ENCODE measurements at places on chromosomes 7 and 10.

DNA sequence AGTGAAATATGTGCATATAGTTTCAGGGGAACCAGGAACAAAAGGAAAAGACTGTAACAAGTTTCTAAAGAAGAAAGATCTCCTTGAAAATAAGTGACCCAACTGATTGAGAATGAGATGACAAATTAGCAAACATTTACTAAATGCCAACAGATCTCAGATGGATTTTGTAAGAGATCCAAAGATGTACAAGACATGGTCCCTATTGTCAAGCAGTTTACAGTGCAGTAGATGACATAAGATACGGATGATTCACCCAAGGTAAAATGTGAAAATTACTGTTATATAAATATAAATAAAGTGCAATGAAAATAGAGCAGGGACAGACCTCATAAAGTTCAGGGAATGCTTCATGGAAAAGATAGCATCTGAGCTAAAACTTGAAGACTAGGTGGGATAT, 121.5 kb upstream of the FZD1 start:
- DNase-seq: no peak

DNA sequence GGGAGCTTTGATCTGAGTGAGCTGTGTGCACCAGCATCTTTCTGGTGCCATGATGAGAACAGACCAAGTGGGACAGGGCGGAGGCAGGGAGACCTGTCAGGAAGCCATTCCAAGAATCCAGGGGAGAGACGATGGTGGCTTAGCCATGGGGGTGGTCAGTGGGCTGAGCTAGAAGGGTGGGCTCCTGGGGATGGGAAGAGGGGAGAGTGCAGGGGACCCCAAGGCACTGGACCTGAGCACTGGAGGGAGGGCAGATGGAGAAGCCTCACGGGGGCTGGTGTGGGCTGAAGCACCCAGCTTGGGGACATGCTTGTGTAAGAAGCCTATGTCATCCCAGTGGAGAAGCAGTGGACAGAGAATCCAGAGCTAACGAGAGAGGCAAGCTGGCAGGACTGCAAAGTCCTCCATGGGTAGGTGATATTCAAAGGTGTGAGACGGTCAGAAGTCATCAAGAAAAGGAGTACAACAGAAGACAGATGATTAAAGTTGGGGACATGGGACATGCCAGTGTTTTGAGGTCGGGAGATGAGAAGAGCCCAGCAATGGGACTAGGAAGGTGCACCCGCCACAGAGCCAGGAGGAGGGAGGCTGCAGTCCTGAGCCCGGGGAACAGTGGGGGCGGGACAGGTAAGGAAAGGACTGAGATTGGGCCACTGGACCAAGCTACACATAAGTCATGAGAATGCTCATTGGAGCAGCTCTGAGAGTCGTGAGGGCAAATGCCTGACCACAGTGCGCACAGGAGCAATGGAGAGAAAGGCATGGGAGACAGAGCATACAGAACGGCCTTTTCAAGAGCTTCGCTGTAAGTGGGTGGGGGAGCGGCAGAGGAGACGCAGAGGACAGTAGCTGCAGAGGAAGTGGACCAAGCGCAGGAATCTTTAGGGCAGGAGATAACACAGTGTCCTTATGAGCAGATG, 72.0 kb downstream of the GRID1 start:
- DNase-seq: no peak

- DNase-seq: no peak
Observed at GRCh38 chr7:130356876-130357611, 12.4 kb downstream of the CPA5 start.

GRCh38 chr10:14659626-14660196, 115.0 kb downstream of the FAM107B start:
- DNase-seq: peak; percentile 79

GRCh38 chr7:55055479-55055878, 36.7 kb downstream of the EGFR start:
- no peak for DNase-seq

DNA sequence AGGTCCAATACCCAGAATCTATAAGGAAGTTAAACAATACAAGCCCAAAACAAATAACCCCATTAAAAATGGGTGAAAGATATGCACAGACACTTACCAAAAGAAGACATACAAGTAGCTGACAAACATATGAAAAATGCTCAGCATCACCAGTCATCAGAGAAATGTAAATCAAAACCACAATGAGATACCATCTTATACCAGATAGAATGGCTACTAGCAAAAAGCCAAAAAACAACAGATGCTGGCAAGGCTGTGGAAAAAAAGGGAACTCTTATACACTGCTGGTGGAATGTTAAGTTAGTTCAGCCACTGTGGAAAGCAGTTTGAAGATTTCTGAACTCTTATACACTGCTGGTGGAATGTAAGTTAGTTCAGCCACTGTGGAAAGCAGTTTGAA, 331.1 kb downstream of the KIF20B start:
- no peak for DNase-seq

- DNase-seq: no peak
Observed at GRCh38 chr10:34722404-34722803, 92.7 kb downstream of the PARD3 start.

DNA sequence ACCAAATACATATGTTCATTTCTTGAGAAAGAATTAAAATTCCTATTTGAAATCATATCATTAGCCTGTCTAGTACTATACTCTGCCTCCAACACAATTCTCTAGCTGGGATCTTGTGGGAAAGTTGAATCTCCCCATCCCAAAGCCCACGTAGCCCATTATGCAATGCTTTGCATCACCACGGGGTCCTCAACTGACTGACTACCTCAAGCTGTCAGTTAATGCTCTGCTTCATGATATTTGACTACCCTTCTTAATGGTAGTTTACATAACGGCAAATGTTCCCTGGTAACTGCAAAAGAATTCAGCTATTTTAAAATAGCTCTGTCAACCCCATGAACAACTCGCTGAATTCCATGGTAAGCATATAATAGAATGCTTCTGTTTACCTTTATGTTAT, 23.3 kb upstream of the PALS2 start:
- DNase-seq: no peak

DNA sequence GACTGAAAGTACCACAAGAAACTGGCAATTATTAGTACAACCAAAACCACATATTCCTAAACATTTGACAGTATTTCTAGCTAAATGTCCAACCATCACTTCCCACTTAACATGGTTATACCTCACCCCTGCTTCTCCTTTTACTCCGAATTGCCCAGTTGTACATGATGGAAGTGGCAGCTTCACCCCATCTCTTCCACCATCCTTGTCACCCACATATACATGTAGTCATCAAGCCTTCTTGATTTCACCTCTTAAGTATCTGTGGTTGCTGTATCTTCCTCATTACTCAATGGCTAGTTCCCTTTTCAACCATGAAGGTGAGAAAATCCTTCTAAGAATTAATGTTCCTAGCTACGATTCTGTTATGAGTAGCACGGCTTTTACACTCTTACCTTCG, 388.2 kb downstream of the CALN1 start:
- no peak for DNase-seq

DNA sequence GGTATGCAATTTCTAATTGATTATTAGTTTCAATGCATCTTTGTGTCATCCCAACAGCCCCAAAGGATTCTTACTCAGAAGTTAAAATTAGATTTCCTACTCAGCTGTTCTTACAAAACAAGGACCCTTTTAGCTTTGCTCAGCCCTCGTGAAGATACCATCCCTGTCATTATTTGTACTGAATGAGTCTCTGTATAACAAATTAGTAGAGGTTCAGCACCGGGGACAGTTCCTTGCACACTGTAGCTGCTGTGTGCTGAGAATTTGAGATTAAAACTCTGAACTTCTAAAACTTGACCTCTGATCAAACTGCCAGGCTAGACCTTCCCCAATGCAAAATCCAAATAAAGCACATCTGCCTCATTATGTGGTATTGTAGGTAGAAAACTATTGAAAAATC, 299.1 kb downstream of the LHFPL3 start:
- DNase-seq: no peak

GRCh38 chr7:65247491-65247890, 126.2 kb upstream of the ZNF92 start:
- no peak for DNase-seq

DNA sequence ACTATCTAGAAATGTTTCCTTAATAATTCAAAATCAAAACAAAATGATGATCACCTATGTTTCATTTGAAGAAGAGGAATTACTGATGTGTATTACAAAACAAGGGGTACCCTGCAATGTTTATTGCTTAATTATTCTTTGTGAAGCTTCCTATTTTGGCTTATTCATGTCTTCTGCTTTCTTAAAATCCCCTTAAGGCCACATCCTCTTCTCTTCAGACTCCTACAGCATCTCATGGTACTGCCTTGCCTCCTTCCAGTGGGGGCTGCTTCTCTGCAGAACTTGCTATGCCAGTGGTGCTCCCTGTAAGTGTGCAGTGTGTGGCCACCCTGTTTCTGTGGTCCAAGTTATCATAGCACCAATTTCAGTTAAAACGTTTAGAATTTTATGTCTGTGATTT, 35.0 kb downstream of the CCDC146 start:
- peak; percentile 7 for DNase-seq

DNA sequence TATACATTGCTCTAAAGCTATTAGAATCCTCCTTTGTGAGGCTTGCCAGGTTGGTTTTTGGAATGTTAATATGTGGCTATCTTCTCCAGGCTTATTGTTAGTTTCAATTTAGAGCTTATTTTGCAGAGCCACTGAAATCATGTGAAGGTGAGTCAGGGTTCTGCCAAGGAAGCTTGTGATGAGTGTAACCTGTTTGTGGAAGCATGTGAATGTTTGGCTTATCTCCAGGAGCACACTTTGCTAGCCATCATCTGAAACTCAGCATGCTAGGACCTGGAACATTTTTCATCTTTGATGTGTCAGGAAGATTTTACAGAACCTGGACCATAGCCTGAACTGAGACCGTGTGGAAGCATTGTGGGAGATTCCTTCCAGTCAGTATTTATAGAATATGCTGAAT, 197.3 kb downstream of the PPP1R9A start:
- no peak for DNase-seq

DNA sequence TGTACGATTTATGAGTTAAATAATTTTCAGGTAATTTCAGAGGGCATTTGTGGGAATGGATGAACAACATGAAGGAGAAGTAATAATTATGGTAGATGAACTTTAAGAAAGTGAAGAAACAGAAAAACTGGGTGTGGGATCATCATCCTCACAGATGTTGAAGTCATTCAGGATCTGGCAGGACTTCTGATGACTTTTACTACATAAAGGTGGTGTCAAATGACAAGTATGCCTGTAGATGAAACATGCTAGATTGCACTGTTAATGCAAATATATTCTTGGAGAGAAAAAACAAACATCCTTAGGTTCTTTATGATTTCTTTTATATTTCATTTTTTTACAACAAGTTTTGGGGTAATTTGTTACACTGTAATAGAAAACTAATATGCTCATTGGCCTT, 230.2 kb downstream of the PCLO start:
- DNase-seq: no peak

DNA sequence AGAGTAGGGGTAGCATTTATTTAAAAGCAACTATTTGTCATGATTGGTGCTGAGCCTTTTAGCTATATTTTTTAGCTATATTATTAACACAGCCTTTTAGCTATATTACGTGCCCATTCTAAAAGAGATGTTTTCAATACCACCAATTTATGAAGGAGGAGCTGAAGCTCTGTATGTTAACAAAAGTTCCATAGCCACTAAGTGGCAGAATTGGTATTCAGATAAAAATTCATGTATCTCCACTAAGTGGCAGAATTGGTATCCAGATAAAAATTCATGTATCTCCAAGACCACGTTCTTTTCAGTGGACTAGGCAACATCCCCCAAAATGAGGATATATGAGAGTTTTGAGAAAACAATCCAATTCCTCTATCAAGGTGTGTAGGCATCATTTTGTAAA, 268.6 kb downstream of the HGF start:
- DNase-seq: no peak

DNA sequence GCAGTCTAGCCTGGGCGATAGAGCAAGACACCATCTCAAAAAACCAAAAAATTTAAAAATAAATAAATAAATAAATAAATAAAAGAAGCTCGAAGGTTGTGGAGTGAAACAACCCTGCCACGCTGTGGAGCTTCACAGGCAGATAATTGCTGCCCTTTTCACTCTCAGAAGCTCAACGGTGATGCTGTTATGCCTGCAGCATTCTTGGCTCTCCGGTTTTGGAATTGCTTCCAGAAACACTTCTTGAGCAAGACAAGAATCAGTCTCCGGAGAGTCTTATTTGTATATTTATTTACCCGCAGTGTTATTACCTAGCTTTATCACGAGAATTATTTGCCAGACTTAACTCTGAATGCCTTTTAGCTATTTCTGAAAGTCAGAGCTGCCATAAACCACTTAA, 40.5 kb upstream of the UBE2H start:
- no peak for DNase-seq

DNA sequence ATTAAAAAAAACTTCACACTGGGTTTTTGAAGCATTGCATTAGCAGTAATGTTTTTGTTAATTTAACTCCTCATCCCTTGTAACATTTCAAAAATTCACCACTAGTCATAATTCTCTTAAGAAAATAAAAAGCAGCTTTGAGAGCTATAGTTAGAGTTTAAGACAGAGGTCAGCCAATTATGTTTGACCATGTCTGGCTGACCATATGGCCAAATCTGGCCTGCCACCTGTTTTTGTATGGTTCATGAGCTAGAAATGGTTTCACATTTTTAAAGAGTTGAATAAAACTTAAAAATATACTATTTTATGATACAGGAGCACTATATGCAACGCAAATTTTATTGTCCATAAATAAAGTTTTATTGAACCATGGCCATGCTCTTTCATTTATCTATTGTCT, 73.0 kb upstream of the LRRTM3 start:
- DNase-seq: no peak

DNA sequence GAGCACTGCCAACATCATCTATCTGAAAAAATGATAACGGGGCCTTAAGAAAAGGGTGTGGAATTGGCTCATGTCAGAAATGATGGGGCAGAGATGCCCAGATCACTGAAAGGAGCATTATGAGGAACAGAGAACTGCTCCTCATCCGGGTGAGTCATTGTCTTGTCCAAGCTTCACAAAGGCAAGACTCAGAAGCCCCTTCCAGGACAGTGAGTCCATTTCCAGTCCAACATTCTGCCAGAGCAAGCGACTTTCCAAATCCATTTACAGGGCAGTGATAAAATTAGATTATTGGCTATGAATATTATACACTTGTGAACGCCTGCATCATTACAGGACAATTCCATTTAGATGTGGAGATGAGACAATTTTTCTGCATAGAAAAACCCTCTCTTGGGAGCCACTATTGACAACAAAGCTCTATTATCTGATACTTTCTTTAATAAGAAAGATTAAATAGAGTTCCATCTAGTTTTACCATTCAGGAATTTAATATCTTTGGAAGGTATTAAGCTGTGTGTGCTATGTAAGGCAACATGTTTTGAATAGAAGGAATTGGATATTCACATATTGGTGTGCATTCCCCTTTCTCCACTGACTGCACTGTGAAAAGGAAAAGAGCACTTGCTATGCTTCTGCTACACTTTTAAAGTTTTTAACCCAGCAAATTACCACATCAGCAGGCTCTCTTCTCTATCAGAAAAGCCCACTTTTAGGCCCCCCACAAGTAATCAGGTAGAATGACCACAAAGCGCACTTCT, 159.6 kb downstream of the NRP1 start:
- DNase-seq: no peak

- no peak for DNase-seq
Observed at GRCh38 chr7:26787701-26788100, 76.7 kb downstream of the SKAP2 start.

Data from CD4-positive, alpha-beta T cell treated with Interleukin-17A for 1 hour (primary cell).